ENCODE measurements at places on chromosomes 1 and 21.

- DNase-seq, result no peak
Measured at GRCh38 chr1:74333244-74333643, 98.1 kb downstream of the TNNI3K start.

DNA sequence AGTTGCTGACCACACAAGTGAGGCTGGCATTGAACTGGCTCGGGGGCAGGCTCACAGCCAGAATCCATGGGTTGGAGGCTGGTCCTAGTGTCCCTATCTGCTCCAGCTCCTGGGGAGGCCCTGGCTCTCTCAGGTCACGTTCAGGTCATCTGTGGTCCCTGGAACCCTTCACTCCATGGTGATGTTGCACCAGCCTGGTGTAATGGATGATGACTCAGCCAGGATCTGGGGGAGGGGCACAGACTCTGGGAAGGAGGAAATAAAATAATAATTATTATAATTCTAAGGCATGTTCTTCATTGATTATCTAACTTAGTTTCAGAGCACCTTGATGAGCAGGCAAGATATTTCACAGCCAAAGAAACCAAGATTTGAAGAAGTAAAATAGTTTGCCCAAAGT is 26.6 kb upstream of the FCRL4 start:
- no peak for DNase-seq

- no peak for DNase-seq
Measured at GRCh38 chr1:32536117-32536516, 3.1 kb upstream of the ZBTB8A start.

DNA sequence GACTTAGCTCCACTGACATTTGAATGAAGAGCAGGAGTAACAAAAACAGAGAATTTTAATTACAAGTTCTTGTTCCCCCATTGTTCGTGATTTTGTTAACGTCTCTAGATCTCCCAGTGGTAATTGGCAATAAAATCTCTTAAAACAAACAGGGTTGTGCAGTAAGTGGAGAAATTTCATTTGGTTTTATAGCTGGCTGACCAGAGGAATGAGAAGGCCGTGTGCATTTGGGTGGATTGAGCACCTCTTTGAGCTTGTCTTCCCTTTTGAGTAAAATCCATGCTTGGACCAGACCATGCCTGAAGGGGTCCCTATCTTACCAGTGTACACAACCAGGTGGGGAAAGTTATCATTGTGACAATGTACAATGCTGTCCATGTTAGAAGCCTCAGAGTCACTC is 137.8 kb downstream of the HIVEP3 start:
- no peak for DNase-seq

DNA sequence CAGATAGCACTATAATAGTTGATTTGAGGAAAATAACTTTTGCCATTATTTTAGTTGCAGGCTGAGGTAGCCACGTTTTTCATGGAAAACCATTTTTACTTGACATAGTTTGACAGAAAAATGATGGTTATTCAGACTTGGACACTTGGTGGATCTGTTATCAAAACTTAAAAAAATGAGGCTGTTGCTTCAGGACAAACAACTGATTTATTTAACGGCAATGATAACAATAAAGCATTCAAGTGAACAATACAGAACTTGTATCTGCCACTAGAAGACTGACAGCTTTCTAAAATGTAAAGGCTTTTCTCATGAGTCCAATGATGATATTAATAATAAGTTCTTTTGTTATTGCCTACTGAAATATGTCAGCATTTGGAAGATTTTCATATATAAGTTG is 322.9 kb downstream of the BRINP3 start:
- no peak for DNase-seq

DNA sequence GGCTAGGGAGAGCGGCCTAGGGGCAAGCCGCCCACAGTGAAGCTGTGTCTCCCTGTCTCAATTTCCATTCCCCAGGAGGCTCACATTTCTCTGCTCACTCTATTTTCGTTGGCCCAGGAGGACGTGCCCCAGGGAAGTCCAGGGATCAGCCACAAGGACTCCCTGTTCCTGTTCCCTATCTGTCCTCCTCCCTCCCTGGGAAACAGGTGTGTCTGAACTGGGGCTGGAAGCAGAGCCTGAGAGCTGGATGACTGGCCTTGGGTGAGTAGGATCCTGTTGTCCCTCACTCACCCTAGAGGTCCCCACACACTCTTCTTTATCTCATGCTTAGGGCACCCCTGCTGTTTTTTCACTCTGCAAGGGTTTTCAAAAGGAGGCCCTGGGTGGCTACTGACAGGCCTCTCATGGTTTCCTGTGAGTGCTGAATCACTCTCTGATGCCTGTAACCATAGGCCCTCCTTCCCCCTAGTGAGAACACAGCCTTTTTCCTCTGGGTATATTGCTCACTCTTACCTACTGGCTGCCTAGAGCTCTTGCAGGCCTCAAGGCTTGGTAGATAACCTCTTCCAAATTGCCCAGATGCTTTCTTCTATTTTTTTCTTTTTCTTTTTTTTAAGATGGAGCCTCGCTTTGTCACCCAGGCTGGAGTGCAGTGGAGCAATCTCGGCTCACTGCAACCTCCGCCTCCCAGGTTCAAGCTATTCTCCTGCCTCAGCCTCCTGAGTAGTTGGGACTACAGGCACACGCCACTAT is 3.3 kb upstream of the UTP11 start:
- DNase-seq, result no peak

GRCh38 chr1:174954073-174954460 is 45.7 kb upstream of the CACYBP start:
- DNase-seq, result peak; percentile 33

- DNase-seq, result no peak
Measured at GRCh38 chr1:106049595-106049994, 1006.9 kb upstream of the PRMT6 start.

DNA sequence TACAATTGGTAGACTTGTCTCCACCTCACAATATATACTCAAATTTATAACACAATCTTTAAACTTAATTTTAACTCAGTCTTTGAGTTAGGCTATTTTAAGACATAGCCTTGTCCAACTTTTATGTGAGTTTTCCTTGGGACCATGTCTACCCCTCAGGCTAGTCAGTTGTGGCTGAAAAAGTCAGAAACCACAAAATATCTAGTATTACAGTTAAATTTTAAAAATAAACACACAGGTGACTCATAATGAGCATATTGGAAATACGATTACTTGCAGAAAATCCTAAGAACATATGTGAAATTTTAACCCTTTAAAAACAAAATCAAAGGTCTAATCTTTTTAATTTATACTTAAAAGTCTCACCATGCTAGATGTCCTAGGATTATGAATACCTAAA is 4.8 kb upstream of the ASB17 start:
- DNase-seq, result no peak

DNA sequence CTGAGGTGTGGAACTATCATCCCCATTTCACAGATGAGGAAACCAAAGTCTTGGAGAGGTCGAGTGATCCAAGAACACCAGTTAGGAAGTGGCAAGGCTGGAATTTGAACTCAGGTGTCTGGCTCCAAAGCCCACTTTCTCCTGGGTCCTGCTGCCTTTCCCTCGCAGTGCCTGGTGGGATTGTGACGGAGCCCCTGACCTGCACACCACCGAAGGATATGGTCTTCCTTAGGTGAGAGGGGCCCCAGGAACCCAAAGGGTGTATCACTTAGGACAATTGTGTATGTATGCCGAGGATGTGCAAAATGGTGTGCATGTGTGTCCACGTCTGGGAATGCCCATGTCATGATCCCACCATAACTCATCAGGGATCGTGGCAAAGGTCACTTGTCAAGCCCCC is 392.7 kb downstream of the MATN1 start:
- DNase-seq, result no peak

DNA sequence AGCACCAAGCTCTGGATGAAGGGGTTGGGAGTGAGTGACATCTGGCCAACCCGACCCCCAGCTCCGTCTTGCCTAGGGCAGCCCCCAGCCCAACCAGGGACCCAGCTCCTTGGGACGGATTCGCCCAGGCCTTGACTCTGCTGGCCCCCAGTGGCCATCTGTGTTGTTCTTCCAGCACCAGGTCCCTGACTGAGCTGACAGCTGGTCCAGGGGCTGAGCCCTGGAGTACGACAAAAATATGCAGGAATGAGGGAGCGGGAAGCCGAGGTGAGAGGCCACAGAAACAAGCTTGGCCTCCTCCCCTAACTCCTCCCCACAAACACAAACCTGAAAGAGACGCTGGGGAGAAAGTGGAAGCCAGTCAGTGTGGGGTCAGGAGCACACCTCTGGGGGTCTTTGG is 55.0 kb upstream of the PAX7 start:
- no peak for DNase-seq

DNA sequence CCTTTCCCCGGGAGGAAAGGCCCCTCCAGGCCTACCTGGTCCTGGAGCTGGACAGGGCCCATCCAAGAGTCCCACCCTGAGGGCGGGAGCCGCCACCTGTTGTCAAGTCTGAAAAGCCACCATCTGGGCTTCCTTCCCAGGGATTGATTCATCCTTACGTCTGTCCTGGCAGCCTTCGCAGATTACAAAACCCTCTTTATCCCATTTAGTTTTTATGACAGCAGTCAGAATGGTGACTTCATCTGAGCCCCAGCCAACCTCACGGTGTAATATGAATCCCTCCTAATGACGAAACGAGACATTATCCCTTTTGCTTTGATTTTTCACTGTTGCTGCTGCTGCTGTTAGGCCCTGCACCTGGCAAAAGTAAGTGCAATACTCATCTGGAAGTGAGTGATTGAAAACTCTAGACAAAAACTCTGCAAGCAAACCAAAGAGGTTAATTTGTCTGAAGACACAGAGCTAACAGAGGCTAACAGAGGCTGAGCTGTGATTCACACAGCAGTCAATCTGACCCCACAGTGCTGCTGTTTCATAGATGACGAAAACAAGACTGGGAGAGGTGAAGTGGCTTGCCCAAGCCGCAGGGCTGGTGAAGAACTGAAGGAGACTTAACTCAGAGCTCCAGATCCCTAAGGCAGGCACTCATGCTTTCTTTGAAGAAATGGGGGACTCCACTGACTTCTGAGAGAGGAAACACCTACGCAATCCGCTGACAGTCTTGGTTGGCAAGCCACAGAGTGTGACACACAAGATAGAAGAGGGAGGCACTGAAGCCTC is 30.0 kb upstream of the S100A7 start:
- DNase-seq, result peak; percentile 85

DNA sequence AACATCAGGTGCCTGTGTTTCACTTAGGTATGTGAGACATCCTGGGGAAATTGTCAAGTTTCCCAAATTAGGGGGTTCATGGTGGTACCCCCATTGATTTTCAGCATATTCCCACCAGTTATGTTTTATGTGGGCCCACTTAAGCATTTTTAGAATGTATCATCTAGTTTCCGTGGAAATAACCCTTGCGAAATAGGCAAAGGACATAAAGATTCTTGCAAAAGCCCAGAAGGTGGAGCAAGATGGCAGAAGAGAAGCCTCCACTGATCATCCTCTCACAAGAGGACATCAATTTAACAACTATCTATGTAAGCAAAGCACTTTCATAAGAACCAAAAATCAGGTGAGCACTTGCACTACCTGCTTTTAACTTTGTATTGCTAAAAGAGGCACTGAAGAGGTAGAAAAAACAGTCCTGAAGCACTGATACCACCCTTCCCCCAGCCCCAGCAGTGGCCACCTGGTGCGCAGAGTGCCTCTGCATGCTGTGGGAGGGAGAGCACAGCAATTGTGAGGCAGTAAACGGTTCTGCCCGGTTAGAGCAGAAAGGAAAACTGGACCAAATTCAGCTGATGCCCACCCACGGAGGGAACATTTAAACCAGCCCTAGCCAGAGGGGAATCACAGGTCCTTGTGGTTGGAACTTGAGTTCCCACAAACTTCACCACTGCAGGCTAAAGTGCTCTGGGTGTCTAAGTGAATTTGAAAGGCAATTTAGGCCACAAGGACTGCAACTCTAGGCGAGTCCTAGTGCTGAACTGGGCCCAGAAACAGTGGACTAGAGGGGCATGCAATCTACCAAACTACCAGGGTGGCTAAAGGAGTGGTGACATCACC is 23.2 kb downstream of the MCOLN2 start:
- DNase-seq, result no peak

- peak; percentile 69 for DNase-seq
Measured at GRCh38 chr1:203769505-203770343, 4.7 kb downstream of the LAX1 start.

DNA sequence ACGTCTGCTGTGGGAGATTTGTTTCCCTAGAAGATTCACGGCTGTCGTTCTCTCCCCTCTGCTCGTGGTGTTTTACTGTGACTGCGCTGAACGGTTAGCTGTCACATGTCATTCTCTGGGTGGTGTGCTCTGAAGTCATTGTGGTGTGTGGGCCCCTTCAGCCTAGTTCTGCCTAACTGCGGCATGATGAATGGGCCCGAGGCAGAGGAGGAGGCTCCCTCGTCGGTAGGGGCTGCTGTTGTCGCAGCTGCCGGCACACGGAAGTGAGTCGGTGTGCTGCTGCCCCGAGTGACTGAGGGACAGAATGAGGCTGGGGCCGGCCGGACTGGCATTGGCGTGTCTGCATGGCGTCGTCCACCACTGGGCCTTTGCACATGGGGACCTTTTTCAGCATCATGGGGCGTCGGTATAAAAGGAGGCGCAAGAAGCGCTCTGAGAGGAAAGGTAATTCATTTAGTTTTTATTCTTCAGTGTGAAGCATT is 77.9 kb downstream of the ADARB1 start:
- DNase-seq, result no peak

DNA sequence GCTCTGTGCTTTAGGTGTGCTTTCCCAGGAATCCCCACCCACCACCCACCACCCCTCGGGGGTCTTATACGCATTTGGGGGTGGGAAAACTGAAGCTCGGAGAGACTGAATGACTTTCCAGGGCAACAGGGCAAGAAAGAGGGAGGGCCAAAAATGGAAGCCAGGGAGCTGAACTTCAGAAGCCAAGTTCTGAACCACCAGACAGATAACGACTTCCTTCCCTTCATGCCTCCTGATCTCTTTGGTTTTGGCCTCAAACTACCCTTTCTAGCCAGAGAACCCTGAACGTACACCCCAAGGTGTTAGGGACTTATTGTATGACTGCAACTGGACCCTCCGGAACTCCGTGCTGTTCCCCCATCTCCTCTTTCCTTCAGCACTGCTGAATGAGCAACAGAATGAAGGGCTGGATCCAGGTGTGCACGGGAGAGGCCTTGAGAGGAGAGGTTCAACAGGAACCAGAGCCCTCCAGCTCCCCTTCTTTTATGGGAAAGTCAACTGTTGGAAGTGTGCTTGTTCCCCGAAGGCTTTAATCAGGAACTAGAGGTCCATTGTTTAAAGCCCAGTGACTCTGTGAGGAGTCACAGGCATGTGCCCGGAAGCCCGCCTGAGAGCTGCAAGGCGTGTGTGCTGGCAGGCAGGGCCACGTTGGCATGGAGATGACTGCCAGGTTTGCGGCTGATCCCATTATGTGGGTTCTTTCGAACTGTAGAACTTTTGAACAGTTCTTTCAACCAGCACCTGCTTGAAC is 3.1 kb downstream of the BACE2 start:
- no peak for DNase-seq

DNA sequence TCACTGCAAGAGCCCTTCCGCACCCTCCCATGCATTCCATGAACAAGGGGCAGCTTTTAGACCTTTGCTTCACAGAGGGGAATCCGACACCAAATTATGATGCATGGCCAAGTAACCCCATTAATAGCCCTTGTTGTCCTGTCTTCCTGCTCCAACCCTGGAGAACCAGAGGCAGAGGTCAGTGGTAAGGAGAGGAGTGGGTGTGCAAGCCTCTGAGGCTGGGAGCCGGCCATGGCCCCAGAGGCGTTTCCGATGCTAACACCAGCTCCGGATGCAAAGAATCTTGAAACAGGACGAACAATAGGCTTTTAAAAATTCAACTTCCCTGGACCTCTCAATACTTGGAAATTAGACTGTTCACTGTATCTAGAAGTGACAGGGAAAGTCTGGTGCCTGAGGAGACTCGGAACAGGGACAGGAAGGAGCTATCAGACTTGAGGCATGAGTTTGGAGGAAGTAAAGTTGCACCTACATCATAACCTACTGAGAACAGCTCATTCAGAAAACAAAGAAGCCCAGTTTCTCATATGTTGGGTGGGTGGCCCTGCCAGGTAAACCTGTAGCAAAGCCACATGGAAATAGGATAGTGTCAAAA is 101.2 kb upstream of the ERG start:
- no peak for DNase-seq

All from NCI-H1436 (cell line).